ENCODE measurements at places on chromosomes 7 and 10. TPM values are rescaled to one million over a fixed set of nuclear protein-coding genes. Genes with fewer than 3 reads are reported as not detected.

GNG11 gene
- total RNA-seq: 170 TPM

STOX1 gene
- total RNA-seq: 0.11 TPM

PNLIPRP1 gene
- not detected for total RNA-seq

GRM8 gene
- total RNA-seq: 0.21 TPM

ATP6V0E2 gene
- 20.8 TPM for total RNA-seq

TMEM236 gene
- 0.11 TPM for total RNA-seq

CREB5 gene
- total RNA-seq: 2.8 TPM

FGF8 gene
- total RNA-seq: not detected

PPA1 gene
- total RNA-seq: 309 TPM

FAM237B gene
- total RNA-seq: not detected

SH2D4B gene
- under 0.01 TPM for total RNA-seq

ADCYAP1R1 gene
- total RNA-seq: 0.46 TPM

NEUROD6 gene
- not detected for total RNA-seq

CEP55 gene
- total RNA-seq: 92.2 TPM

CDC14C gene
- not detected for total RNA-seq

SPDYE3 gene
- not detected for total RNA-seq

FGFBP3 gene
- total RNA-seq: 0.28 TPM

METTL27 gene
- total RNA-seq: 1.0 TPM

WEE2 gene
- not detected for total RNA-seq

CCDC146 gene
- 0.53 TPM for total RNA-seq

FAM241B gene
- total RNA-seq: not detected

NPSR1 gene
- total RNA-seq: not detected

AGBL3 gene
- total RNA-seq: 1.4 TPM

FAM131B gene
- 1.2 TPM for total RNA-seq

NRCAM gene
- 87.2 TPM for total RNA-seq

ZCWPW1 gene
- total RNA-seq: 0.42 TPM

GPNMB gene
- 0.59 TPM for total RNA-seq
